Stimulated activated effector memory CD8-positive, alpha-beta T cell treated with anti-CD3 and anti-CD28 coated beads, Interleukin-12 subunit alpha, Interleukin-12 subunit beta, amount 100 ng/mL, for 72 hours (primary cell): ENCODE measurements at places on chromosomes 13 and 19.

- no peak for DNase-seq
Measured at GRCh38 chr19:1199531-1199930, 6.0 kb upstream of the STK11 start.

- no peak for DNase-seq
Measured at GRCh38 chr13:37207691-37208451, 102.4 kb upstream of the CSNK1A1L start.

DNA sequence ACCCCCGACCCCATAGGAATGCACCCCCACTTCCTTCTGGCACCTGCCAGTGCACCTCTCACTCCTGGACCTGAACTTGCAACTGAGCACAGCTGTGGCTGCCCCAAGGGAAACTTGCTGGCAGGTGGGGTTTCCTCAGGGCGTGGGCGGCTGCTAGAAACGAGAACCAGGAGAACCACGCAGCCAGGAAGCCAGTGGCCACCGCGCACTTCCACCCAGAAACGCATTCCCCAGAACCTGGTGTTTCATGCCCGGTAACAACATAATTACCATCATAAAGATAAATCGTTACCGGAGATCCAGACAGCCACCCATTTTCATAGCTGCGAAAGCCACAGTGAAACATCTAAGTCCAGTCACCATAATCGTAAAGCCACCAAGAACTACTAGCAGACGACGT, 75.2 kb upstream of the C13orf46 start:
- DNase-seq: no peak

GRCh38 chr19:13526552-13526951, 20.3 kb upstream of the CACNA1A start:
- DNase-seq: peak; percentile 3

- DNase-seq: peak; percentile 73
Measured at GRCh38 chr19:42284066-42284501, 15.0 kb downstream of the CIC start.

DNA sequence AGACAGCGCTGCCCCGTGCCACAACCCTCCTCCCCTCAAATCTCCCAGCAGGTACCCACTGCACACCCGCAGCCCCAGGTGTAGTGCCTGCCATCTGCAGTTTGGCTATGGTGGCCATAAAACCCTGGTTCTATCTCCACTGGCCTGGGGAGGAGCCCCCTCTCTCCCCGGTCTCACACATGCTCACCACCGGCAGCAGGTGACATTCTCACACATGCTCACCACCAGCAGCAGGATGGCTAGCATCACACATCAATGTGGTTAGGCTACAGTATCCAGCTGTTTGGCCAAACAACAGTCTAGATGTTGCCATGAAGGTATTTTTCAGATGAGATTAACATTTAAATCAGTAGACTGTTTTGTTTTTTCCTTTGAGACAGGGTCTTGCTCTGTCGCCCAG, 31.1 kb downstream of the ELL start:
- DNase-seq: no peak

DNA sequence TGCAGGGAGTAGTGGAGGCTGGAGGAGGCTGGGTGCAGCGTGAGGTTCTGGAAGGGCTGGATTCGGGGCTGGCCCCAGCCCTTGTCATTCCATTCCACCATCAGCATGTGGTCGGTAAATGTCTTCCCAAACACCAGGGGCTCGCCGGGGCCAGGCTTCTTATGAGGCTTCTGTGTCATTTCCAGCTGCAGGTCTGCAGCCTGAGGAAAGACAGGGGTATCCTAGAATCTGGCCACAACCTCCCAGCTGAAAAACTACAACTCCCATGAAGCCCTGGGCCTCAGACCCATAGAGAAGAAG, 4.4 kb downstream of the BCAT2 start:
- peak; percentile 25 for DNase-seq

- DNase-seq: no peak
Measured at GRCh38 chr19:19081642-19082151, 17.9 kb downstream of the SLC25A42 start.

- no peak for DNase-seq
Measured at GRCh38 chr19:48500830-48501493, 10.7 kb downstream of the LMTK3 start.

- no peak for DNase-seq
Measured at GRCh38 chr13:39729156-39729555, 73.7 kb downstream of the COG6 start.

GRCh38 chr13:67806796-67807195, 576.7 kb upstream of the PCDH9 start:
- DNase-seq: no peak

GRCh38 chr19:12777217-12778016, 2.1 kb upstream of the HOOK2 start:
- DNase-seq: peak; percentile 86

DNA sequence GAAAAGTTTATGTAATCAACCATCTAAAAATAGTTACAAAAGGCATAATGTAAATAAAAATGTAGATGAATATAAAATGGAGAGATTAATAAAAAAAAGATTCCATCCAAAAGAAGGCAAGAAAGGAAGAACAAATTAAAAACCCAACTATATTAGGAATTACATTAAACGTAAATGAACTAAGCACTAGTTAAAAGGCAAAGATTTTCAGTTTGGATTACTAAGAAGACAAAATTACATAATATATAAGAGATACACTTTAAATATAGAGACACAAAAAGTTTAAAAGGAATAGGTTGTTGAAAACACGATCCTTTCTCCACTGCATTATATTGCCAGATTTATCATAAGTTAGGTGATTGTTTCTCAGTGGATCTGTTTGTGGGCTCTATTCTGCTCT, 27.3 kb downstream of the NUFIP1 start:
- no peak for DNase-seq

GRCh38 chr19:41784312-41784711, 12.1 kb upstream of the CEACAM3 start:
- DNase-seq: no peak

- no peak for DNase-seq
Measured at GRCh38 chr13:55816976-55817601, 1323.6 kb upstream of the PRR20A start.

DNA sequence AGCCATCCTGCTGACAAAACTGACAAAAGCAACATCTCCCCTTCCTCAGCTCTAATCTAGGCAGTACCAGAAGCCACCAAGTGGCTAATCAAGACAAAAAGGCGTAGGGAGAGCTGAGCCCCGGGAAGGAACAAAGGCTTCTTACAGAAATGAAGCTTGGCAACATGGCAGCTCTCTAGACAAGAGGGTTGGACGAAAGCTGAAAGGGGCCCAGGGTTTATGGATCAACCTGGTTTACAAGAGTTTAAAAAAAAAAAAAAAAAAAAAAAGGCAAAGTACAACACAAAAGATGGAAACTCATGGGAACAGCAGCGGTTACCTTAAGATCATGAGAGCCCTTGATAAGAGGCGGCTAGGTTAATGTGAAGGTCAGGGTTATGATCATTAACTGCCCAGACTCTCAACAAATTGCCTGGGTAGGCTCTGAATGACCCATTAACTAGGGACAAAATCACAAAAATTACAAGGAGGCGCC, 14.0 kb downstream of the ZC3H4 start:
- DNase-seq: no peak

GRCh38 chr13:43804461-43805070, 17.8 kb upstream of the ENOX1 start:
- no peak for DNase-seq

GRCh38 chr13:42968906-42969305, 23.1 kb downstream of the EPSTI1 start:
- no peak for DNase-seq

DNA sequence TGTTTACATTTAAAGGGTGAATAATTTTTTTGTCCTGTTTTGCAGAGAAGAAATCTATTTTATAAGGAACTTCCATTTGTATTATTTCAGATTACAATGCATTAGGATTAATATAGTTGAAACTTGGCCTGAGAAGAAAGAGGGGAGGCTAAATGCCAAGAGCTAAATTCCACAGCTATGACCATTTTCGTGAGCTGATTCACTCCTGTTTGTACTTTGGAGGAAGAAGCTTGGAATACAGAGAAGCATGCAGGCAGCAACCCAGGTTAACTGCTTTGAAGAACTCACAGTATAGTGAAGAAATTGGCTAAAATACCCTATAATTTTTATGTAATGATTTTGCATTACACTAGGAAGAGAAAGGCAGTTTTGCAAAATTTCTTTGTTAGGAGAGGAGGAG, 309.4 kb upstream of the KLF12 start:
- no peak for DNase-seq

DNA sequence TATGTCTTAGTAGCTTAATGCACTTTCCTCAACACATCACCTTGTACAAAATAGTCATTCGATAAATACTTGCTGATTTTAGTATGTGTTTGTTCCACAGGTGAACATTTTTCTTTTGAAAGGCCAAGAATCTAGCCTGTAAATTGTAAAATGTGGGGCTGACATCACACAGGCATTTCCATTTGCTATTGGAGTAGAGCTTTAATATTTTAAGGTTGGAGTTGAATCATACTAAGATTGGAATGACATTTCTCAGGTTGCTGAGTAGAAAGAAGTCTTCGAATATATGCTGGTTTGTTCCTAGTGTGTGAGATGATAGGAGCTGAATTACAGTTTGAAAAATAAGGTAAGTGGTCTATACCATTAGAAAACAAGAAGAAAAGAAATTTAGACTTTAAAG, 112.3 kb upstream of the FRY start:
- no peak for DNase-seq

DNA sequence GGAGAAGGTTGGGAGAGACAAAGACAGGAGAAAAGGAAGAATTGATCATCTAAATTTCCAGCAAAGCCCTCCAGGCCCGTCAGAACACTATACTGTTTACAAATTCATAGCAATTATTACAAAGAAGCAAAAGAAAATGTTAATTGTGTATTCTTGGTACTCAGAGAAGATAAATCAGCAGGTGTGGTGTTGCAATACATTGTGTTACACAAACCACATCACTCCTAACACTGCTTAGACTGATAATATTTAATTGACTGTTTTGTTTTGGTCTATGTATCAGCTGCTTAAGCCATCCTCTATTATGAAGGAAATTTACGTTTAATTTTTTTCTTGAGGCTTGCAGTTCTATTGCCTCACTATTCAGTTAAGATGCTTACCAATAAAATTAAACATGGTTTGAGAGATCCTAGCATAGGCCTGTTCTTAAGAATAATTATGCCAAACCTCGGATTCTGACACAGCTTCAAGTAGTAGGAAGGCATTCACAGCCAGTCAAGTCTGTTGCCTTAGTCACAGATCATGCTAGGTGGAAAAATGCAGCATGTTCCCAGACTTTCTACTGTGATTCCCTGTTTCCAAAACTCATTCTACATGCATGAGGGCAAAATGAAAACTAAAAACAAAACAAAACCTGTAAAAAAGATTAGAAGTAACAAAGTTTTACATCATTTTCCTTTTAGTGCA, 129.2 kb downstream of the TBC1D4 start:
- DNase-seq: no peak

DNA sequence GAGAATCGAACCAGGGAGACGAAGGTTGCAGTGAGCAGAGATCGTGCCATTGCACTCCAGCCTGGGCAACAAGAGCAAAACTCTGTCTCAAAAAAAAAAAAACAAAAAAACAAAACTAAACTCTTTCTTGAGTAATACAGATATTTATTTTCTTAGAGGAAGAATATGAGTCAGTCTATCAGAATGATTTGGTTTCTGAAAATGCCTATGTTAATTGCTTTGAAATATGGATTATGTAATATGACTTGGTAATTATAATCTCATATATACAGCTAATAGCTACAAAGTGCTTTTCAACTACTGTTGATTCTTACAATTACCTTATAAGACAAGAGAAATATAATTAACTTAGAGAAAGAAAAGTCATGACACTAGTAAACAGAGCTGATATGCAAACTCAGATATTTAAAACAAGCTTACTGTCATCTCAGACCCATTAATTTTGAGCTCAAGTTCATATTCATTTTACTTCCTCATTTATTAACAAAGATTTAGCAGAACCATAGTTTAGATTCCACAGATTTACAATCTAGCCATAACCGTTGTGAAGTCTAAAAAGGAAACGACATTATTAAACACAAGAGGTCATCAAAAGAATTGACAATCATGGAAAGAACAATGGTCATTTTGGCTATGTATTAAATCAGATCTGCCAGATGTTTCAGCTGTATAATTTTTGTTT, 88.0 kb downstream of the TBC1D4 start:
- no peak for DNase-seq

DNA sequence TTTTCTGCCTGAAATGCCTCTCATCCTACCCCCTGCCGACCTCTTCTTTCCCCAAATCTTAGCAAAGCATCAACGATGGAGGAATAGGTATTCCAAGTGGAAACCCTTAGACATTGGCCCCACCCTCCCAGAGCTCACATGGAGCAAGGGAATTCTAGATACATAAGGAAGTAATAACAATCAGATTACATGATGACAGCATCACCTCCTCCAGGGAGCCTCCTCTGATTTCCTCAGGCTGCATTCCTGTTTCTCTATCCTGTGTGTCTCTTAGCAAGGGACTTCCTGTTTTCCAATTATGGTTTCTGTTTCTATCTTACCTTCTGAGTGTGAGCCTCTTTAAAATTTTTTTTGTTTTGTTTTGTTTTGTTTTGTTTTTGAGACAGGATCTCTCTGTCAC, 246.6 kb downstream of the TSHZ3 start:
- DNase-seq: no peak

DNA sequence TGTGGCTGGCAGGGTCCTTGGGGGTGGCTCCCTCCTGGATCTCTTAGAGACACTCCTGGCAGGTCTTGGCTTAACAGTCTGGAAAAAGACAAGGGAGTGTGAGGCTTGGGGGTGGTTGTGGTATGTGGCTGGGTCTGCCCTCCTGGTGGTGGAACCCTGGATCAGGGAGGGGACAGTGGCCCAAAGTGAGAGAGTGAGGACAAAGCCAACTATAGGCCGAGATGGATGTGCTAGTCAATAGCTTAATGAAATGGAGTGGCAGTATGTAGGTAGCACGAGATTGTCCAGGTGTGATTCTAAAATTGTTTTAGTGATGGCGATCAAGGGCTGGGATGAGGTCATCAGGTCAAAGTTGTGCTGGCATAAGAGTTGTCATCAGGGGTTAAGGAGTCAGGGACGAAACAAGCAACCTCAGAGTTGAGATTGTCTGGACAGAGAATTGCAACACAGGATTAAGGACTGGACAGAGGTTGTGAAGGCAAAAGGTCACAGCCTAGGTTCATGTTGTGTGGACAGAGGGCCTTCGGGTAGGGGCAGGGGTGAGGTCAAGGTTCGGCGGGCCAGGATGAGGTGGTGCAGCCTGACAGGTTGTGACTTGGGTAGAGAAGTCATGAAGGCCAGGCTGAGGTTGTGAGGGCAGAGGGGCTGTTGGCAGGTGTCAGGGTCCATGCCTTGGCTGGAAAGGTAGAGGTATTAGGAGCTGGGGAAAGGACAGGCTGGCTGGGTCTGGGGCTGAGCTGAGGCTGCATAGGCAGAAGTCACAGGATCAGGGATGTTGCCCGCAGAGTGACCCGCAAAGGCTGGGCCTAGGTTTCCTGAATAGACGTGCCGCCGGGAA, 4.5 kb upstream of the RASAL3 start:
- DNase-seq: no peak

GRCh38 chr19:30681162-30682100, 309.2 kb downstream of the ZNF536 start:
- DNase-seq: no peak

DNA sequence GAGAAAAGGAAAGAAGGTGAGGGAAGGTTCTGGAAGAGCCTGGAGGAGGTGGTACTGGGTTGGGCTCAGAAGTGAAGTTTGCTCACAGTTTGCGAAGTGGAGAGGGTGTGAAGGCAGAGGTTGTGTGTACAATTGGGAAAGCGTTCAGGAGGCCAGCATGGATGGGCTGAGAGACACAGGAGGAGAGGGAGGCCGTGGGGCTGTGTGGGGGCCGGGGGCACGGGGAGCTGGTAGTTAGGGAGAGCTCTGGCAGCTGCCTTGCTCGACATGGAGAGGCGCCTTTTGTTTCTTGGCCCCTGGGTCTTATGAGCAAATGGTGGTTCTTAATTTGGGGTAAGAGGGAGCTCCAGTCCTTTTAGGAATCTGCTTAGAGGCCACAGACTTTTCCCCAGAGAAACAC, 16.7 kb downstream of the BICRA start:
- no peak for DNase-seq
